Stimulated activated CD8-positive, alpha-beta memory T cell treated with anti-CD3 and anti-CD28 coated beads, Interleukin-15, amount 100 ng/mL, for 48 hours (primary cell): ENCODE measurements at places on chromosomes 6 and 20.

DNA sequence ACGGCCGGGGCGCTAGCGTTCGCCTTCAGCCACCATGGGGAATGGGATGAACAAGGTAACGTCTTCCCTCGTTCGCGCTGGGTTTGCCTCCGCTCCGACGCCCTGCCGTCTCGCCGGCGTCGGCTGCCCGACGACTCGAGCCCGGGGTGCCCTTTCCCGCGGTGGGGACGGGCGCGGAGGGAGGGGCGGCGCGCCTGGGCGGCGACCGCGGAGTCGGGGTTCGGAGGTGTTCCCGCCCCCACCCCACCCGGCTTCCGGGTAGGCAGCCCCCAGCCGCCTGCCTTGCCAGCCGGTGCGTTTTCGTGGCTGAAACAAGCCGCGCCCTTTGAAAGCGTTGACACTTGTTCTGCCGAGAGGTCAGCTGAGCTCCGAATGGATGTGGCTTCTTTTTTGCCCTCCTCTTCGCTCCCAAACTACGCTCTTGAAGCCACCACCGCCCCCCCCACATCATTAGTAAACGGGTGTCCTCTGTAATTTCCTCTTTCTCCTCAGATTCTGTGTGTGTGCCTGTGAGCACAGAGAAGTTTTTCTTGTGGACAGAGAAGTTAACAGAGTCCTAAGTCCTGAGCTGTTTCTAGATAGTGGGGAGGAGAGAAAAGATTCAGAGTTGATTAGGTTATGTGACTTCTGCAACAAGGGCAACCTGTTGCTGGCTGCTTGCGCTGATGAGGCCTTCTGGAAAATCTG is 362 bp downstream of the DUSP22 start:
- DNase-seq: peak; percentile 72

GRCh38 chr20:4812641-4813075 is 90.9 kb downstream of the PRND start:
- no peak for DNase-seq

DNA sequence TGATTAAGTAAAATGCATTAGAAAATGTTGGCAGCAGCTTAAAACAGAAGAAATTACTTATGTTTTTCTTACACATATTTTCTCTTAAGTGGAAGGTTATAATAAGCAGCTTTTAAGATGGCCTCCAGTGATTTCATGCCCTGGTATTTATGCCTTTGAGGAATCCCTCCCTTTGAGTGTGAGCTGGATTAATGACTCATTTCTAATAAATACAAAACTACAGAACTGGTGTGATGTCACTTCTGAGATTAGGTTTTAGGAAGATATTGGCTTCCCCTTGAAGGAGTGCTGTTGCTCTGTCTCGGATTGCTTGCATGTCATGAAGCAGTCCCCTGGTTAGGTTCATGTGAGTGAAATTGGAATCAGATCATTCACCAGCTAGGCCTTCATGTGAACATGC is 143.2 kb upstream of the EPHA7 start:
- no peak for DNase-seq

DNA sequence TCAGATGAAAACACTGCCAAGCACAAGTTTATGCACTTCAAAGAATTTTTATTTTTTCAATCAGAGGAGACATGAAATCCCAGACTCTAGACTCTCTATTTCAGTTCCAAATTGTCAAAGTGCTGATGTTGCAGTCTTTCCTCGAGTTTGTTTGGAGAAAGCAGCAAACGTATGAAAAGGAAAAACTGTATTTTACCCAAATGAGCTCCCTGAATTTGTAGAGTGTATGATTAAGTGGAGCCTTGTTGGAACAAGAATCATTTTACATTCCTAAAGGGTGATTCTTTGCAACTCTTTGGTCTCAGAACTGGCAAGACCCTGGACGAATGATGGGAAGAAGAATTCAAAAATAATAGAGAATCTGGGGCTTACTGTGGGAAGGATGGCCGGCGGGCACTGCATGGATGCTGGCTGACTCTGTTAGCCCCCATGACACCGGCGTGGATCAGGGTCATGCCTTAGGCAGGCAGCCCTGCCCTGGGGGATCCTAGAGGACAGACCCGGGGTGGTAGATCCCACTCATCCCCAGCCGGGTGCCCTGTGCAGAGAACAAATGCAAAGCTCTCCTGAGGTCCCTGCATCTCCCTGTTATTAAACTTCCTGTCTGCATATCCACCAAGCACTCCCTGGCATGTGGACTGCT is 207.4 kb downstream of the FNDC1 start:
- no peak for DNase-seq

DNA sequence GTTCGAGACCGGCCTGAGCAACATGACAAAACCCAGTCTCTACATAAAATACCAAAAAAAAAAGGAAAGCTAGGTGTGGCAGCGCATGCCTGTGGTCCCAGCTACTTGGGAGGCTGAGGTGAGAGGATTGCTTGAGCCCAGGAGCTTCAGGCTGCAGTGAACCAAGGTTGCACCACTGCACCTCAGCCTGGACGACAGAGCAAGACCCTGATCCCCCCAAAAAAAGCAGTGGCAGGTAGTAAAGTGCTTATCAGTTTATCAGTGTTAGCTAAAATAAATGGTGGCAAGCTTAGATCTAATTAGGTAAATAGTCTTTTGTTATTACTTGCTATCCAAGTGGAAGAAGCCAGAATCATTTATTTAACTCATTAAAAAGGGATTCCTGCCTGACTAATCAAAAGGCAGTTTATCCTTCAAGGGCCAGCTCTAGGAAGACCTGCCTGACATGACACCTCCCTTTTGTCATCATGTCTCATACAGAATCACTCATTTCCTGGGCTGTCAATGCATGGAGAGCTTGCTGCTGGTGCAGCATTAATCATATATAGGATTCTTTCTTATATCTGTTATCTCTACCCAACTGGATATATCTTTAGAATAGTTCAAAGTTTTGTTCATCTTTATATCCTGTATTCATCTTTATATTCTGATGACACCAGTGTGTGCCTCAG is 9.6 kb downstream of the DSTN start:
- DNase-seq: no peak

DNA sequence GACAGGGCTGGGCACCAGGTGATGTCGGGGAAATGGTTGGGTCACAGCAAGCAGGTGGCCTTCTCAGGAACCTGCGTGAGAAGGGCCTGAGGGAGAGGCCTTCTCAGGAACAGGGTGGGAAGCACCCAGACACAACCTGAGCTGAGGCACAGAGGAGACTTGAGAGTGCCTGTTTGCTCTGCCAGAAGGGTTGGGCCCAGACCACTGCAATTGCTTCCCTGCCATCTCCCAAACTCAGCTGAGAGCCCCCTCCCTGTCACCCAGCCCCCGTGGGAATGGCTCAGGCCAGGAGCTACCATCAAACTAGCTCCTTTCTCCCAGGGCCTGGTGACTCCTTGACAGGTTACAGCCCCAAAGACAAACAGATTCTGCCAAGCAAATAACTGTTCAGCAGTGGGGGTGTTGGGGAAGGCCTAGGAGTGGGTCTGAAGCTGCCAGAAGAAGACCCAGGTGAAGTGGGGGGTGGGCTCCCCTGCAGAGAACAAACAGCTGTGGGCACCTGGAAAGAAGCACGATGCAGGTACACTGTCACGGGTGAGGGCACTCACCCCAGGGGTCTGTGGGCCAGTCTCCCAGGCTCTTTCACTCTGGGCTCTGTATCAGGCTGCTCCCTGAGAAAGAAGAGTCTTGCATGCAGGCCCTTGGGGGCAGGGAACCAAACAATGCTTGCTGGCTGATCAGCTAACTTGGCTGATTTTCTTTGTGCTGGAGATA is 30.4 kb upstream of the SPDEF start:
- DNase-seq: no peak

GRCh38 chr20:8627340-8628004 is 441.4 kb upstream of the PLCB4 start:
- DNase-seq: no peak

DNA sequence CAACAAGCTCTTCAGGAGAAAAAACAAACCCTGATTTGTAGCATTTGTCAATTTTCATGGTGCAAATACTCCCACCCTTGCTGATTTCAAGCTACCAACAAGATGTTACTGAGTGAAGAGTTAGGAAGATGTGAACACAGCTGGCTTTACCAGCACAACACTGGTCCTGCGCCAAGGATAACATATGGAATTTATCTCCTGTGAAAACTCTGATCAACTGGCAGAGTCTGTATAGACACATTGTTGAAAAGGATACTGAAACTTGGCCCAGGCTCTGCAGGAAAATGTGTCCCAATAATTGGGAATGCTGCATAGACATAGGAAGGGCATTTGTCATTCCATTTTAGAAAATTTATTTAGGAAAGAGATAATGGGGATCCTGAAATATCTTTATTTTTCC is 29.0 kb downstream of the OTOR start:
- no peak for DNase-seq

- DNase-seq: no peak
Observed at GRCh38 chr6:40550202-40551101, 36.7 kb downstream of the LRFN2 start.

GRCh38 chr6:28354688-28355554 is 5.2 kb downstream of the ZKSCAN3 start:
- DNase-seq: no peak

- DNase-seq: no peak
Observed at GRCh38 chr20:4809707-4810106, 88.0 kb downstream of the PRND start.

DNA sequence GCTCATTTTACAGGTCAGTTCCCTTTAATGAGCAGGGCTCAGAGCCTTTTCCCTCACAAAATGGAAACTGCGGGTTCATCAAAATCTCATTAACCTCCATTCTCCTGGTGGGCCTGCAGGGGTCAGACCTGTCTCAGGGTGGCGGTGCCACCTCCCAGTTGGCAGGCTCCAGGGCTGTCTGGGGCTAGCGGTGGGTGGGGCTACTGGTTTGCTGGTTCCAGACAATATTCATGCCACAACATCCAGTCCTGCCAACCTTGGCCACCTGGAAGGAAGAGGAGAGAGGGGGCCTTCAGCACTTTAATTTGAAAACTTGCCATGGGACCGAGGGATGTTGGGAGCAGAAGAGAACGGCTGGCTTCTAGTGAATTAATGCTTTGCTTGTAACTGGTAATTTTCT is 41.9 kb upstream of the CTNNBL1 start:
- peak; percentile 11 for DNase-seq

- no peak for DNase-seq
Observed at GRCh38 chr6:33410711-33411631, at the start of gene PHF1. Gene PHF1 (plus strand): TSS chr6:33411014. CDS start chr6:33412264, 1,250 bp downstream.

DNA sequence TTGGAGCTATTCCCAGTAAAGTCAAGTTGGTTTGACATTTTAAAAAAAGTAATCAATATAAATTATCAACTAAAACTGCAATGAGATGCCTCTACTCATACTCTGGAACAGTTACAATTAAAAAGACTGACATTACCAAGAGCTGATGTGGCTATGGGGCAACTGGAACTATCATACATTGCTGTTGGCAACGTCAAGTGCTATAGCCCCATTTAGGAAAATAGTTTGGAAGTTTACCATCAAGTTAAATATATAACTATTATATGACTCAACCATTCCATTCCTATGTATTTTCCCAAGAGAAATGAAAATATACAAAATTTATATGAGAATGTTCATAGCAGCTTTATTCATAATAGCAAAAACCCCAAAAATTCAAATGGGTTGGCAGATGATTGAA is 111.4 kb upstream of the HDGFL1 start:
- no peak for DNase-seq

GRCh38 chr20:9978397-9979004 is 56.3 kb upstream of the ANKEF1 start:
- no peak for DNase-seq

DNA sequence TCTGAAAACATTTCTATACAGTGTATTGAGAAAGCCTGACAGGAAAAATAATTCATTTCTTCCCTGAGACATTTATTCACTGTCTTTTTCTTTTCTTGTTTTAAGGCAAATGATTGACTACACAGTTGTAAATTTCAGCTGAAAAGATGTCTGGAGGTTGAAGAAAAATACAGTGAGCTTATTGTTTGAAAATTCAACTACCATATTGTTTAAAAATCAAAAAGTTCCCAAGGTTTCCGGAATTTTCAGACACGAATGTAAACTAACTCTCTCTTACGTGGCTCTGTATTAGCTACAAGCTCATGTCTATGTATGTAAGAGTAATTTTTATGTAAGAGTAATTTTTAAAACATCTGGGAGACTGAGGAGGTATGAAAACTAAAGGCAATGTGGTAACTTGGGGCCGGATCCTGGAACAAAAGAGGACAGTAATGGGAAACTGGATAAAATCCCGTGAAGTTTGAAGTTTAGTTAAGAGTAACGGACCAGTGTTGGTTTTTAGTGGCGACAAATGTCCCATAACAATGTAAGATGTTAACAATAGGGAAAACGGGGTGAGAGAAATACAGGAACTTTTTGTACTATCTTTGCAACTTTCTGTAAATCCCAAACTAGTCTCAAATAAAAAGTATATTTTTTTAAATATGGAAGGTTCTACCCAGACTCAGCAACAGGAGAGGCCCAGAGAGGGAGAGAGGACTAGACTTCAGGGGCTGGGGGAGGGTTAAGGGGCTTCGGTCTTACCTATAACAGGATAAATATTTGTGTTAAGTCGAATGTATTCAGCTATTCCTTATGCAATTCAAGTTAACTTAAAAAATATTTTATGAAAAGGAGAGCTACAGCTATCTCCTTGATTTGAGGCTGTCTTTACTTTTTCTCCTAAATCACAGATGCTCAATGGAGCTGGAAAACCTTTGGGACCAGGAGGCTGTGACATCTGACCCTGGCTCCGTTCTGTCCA is 1.3 kb downstream of the PTGIS start:
- DNase-seq: no peak

DNA sequence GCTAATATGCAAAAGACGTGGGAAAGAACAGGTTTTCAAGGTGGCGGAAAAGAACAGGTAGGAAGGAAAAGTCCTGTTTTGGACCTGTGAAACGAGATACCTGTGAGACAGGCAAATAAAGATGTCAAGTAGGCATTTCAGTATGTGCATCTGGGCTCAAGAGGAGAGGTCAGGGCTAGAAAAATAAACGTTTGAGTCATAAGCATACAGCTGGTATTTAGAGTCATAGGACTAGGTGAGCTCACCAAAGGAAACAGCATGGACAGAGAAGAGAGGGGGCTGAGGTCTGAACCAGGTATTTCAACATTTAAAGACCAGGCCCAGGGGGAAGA is 14.9 kb downstream of the MTFR2 start:
- DNase-seq: no peak

- no peak for DNase-seq
Observed at GRCh38 chr6:41589223-41589622, 43.0 kb downstream of the FOXP4 start.

DNA sequence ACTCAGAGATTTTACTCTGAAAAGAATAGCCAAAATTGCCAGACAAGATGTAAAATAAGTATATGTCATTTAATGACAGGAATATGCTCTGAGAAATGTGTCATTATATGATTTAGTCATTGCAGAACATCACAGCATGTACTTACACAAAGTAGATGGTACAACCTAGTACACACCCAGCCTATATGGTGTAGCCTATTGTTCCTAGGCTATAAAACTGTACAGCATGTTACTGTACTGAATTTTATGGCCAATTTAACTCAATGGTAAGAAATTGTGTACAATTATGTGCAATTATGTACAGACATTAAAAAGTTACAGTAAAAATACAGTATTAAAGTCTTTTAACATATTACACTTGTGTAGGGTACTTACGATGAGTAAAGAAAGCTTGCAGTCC is 311.9 kb upstream of the EPHA7 start:
- no peak for DNase-seq
